ENCODE measurements at places on chromosomes 12 and 14.

- no peak for DNase-seq
These were observed 55.6 kb upstream of the GTF2A1 start for GRCh38 chr14:81276073-81277069.

DNA sequence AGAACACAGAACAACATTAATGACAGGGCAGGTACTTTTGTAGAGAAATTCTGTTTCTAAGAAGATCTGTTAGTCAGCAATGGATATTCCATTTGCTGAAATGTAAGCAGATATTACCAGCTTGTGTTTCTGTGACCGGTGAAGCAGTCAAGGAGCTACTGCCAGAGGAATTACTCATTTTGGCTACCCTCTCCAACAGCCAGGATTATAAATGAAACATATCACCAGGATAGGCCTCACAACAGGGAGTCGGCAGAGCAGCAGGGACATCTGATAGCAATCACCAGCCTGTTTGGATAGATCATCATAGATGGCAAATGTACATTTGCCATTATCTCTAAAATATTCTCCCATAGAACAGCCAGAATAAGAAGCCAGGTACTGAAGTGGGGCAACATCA, 440.7 kb downstream of the KCNH5 start:
- no peak for DNase-seq

DNA sequence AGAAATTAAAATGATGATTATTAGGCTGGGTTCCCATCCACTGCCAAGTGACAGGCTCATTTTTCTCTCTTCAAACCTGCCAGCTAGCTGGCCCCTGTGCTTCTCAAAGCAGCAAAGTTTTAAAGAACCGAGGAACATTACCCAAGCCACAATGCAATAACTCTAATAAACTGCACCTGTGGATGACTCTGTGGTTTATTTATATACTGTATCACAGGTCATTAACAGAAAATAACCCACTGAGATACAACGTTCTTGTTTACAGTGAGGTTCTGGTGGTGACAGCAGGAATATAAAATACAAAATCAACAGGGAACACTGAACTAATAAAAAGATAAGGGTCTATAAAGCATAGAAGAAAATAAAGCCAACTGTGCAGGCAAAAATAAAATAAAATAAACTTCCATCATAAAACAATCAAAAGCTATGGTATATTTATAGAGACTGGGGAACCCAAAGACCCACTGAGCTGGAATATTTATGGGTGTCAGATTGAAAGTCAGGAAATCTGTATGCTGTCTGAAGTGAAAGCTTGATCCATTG, 472.9 kb downstream of the NOVA1 start:
- no peak for DNase-seq

GRCh38 chr12:45342171-45342570, 126.3 kb downstream of the ANO6 start:
- DNase-seq, result no peak

- no peak for DNase-seq
These were observed 136.9 kb downstream of the STXBP6 start for GRCh38 chr14:24913021-24913420.

DNA sequence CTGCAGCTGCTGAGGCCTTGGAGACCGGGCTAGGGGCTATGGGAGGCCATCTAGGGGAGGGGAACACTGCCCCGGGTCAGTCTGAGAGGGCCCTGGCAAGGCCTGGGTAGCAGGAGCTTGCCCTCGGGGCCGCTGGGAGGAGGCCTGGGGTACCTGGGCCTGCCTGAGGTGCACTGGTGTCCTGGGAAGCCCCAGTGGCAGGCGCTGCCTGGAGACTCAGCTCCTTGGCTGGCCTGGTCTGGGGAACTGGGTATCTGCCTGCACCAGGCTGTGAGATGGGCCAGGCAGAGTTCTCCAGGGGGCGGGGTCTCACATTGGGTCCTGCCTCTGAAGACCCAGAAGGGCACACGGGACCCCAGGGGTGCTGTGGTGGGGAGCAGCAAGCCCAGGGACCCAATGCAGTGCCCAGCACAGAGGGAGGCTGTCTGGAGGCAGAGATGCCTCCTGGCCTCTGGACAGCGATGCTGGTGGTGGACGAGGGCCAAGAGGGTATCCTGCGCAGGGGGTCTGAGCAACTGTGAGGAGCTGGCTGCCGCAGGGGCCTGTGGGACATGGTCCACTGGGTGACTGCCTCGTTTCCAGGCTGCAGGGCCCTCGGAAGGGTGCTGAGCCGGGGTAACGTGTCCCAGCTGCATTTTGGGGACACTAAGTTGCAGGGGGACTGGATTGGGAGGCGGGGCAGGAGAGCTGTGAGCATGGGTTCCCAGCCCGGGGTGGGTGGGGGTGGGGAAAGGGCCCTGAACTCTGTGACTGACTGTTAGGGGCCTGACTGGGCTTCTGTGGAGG, 7.4 kb upstream of the MTA1 start:
- no peak for DNase-seq

- DNase-seq, result no peak
These were observed 881 bp downstream of the PYGL start for GRCh38 chr14:50943261-50943942.

- DNase-seq, result no peak
These were observed 63.8 kb downstream of the DACT1 start for GRCh38 chr14:58701604-58702003.

- DNase-seq, result no peak
These were observed 545 bp upstream of the GALNT9 start for GRCh38 chr12:132329720-132330548.

- no peak for DNase-seq
These were observed 15.2 kb downstream of the OR6S1 start for GRCh38 chr14:20626274-20626673.

- DNase-seq, result no peak
These were observed 59.7 kb downstream of the FUT8 start for GRCh38 chr14:65472189-65472588.

DNA sequence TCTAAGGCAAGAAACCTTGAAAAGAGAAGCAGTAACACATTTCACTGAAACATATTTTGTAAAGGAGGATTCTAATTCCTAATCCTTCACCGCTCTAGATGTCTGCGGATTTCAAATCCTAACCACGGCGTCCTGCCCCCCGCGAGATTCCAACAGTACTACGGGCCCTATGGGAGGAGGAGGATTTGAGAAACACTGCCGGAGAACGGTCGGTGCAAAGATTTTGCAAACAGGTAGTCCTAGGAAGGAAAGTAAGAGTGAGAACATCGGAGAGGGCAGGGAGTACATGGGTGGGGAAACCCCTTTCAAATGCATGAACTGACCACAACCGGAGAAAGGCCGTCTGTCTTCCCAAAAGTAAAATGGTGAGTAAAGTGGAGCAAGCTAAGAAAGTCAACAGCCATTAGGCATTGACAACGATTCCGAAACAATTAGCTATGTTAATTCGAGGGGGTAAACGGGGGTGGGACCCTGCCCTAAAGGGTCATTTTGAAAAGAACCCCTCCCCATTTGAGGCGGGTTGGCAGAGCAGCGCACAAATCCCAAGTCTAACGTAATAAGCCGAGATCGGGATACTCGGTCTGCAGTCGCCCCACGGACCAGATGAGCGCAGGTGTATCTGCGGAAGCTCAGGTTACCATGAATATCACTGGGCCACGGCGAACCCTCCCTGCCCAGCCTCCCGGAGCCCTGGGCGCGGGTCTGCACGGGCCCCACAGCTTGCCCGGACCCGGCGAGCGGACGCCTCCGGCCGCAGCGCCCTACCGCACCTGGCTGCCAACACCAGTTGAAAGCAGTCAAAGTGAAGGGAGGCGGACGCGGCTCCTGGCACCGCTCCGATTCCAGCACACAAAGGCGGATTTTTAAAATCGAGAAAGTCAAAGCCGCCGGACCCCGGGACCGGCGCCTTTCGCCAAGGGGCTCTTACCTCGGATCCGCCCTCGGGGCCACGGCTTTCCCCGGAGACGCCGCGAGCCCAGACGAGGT, 662 bp downstream of the EPS8 start:
- no peak for DNase-seq

DNA sequence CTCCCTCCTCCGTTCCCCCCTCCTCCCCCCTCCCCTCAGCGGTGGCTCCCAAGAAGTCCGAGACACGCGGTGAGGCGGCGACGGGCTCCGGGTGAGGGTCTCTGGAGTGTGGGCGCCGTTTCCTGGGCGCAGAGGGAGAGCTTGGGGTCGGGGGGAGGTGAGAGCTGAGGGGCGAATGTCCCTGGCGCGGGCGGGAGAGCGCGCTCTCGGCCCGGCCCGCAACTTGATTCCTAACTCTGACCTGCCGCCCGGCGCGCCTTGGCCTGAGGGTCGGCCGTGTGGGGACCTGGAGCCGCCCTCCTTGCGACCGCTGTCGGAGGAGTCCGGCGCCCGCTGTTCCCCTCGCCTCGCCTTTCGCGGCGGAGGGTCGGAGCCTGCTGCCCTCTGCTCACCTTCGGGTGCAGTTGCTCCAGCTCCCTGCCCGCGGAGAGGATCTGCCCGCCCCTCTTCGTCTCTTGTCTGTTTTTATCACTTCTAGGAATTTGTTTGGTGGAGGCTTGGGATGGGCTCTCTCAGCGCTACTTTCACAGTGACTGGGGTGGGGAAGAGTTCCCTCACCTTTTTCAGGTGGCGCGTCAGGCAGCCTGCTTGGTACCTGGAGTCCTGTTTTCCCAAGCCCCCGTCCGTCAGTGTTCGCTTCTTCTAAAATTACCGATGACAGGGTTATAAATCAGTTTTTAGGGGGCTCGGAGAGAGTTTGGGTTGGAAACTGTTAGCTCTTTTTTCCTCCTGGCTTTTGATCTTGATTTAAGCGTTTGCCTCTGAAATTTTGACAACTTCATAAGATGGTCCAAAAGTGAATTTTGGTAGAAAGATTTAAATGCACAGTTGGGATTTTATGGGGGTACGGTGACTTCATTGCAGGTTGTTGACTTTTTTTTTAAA, 495 bp downstream of the ADIPOR2 start:
- peak; percentile 42 for DNase-seq
